Inflammatory macrophage treated with lipopolysaccharide for 1 hour (primary cell): ENCODE measurements at places on chromosomes 6 and 20.

DNA sequence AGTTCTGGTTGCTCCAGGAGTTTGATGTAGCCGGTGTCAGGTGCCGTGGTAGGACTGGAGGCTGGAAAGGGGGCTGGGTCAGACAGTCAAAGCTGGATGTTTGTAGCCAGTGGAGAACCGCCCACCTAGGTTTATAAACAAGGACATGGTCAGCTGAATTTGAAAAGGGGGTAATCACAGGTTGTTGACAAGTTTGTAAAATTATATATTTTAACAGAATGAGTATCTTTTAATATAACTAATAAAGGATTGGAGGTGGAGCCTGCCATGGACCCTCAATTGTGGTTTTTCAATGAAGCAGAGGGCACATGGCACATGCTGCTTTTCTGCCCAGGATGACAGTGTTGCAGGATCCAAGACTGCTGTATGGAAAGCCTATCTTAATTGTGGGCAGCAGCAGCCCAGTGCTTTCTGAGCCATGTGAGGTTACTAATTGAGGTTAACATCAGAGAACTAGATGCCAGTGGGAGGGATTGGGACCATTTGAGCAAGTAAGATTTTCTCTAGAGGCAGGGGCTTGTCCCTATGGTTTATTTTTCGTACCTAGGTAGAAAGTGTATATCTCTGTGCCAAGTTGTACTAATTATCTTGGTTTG is 9.7 kb downstream of the HECA start:
- no peak for DNase-seq

GRCh38 chr6:134888316-134888715 is 61.6 kb downstream of the ALDH8A1 start:
- no peak for DNase-seq

DNA sequence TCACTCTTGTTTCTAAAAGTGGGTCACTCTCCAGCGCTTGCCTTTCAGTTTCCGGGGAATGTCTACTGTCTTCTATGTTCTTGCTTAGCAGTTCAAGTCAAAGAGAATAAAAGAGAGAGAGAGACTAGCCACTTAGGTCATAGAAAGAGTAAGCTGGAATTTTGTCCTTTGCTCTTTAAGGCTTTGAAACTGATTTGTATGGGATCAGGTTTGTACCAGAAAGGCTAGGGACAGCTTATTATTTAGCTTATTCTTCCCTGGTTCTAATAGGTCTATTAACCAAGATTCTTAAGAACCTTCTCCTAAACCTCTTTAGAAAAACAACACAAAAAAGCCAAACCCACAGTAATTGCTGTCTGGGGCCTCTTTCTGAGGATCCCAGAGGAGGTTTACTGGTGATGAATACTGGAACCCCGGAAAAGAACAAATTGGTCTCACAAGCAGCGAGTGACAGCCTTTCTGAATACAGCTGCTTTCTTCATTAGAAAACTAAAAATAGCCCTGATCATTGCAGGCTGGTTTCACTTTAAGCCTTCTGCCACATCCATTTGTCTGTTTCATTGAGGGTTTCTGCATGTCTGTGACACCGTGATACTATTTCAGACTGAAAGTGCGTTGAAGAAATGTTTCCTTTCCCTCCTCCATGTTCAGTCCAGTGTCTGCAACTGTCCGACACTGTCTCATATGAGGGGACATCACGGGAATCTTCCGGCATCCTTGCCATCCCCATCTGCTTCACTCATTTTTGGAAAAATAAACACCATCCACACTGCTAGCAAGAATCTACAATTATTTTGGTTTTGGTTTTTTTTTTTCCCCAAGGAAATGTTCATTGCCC is 75.1 kb upstream of the ATXN1 start:
- no peak for DNase-seq

- no peak for DNase-seq
Measured at GRCh38 chr20:40547483-40548091, 141.4 kb downstream of the MAFB start.

DNA sequence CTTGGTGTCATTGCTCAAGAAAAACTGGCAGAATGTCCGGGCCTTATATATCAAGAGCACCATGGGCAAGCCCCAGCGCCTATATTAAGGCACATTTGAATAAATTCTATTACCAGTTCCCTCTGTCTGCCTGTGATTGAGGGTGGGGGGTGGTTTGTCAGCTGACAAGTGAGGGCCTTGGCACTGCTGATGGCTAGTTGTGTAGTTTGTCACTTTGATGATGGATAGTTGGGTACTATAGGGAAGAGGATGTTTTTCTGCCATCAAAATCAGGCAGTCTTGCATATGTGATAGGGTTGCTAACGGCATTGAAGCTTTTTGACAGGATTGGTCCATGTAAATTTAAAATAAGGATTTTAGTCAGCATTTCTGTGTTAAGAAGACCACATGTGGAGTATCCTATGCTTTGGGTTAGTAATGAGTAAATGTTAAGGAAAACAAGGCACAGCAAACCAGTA is 2.5 kb downstream of the RPL10A start:
- no peak for DNase-seq

- no peak for DNase-seq
Measured at GRCh38 chr6:71395731-71396409, 107.3 kb downstream of the OGFRL1 start.

DNA sequence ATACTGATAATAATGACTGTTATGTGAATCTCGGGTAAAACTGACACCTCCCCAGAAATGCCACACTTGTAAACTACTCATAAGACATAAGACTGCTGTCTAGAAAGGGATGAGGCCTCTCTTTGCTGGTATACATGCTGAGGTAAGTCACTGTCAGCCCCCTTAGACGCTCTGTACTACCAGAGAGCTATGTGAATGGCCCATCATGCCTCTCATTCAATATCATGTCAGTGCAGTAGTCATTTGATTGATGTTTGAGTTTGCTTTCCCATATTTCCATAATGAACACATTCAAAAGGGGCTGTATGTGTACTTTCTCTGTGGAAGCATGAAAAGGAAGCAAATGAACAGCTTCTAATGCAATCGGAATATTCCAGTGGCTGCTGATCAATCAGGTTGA is 119.4 kb upstream of the AGPAT4 start:
- no peak for DNase-seq

- DNase-seq = no peak
Measured at GRCh38 chr6:56868687-56869086, 86.2 kb upstream of the BEND6 start.

- no peak for DNase-seq
Measured at GRCh38 chr6:28980137-28980851, 24.8 kb downstream of the ZNF311 start.

DNA sequence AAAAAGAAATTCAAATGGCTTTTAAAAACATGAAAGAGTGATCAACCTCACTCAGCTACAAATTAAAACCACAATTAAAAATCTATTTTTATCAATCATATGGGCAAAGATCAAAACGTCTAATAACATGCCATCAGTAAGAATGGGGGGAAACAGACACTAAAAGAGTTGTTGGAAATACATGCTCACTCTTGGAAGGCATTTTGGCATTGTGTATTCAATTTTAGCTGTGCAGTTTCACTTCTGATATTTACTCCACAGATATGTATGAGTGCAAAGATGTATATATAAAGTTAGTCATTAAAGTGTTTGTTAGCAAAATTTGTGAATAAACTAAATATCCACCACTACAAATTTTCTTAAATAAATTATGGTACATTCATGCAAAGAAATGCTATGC is 112.3 kb upstream of the TOP1 start:
- DNase-seq = no peak

- no peak for DNase-seq
Measured at GRCh38 chr6:138089325-138089724, 17.9 kb downstream of the PERP start.

GRCh38 chr6:158405933-158406332 is 93.7 kb downstream of the TULP4 start:
- no peak for DNase-seq

GRCh38 chr6:34638834-34639736 is 57.5 kb downstream of the ILRUN start:
- DNase-seq = no peak

DNA sequence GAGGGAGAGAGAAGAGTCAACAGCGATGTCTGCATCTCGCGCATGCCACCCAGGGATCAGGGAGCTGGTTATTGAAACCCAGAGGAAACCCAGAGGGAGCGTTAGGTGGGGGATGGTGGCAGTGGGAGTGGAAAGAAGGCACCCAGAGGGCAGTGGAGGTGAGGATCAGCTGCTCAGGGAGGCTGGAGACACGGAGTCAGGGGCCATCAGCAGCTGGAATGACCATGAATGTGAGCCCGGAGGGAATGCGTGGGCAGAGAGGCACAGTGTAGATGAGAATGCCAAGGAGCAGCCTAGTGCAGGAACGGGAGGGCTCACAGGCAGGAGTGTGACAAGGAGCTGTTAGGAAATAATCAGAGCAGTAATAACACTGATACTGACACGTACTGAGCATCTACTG is 36.2 kb downstream of the RSPO4 start:
- DNase-seq = no peak

GRCh38 chr6:32215617-32216016 is 8.2 kb downstream of the NOTCH4 start:
- DNase-seq = no peak

- DNase-seq = no peak
Measured at GRCh38 chr6:57262901-57263694, 41.0 kb upstream of the RAB23 start.

DNA sequence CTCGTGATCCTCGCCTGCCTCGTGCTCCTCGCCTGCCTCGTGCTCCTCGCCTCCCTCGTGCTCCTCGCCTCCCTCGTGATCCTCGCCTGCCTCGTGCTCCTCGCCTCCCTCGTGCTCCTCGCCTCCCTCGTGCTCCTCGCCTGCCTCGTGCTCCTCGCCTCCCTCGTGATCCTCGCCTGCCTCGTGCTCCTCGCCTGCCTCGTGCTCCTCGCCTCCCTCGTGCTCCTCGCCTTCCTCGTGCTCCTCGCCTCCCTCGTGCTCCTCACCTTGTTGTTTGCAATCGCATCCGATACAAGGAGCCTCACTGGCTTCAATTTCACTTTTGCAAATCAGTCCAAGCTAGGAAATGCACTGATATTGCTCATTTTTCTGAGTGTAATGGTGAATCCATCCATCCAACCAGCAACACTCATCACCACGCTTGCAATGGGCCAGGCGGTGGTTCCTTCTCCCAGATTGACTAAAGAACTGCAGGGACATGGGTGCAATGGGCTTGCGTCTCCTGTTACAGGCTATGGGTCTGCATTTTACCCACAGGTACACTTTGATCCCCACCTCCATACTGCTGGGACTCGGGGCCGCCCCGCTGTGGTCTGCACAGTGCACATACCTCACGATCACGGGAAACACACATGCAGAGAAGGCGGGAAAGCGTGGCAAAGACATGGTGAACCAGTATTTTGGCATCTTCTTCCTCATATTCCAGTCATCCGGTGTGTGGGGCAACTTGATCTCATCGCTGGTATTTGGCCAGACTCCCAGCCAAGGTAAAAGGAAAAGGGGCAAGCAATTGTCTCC is 4.6 kb downstream of the UNC93A start:
- DNase-seq = no peak

DNA sequence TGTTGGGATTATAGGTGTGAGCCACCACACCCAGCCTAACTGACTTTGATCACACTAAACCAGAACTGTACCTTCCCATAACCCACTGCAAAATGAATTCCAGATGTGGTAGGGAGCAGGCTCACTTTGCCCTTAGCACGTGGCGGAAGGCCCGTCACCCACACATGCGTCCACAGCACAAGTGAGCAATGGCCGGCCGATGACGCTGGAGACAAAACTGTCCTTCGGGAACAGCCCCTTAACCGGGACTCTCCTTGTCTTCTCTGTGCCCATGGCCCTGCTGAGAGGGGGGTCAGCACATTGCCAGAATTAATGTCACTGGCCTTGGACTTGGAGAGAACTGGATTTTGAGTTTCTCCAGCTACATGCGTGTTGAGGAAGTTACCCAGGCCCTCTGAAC is 107.2 kb downstream of the TOX2 start:
- DNase-seq = no peak

GRCh38 chr6:110689275-110689935 is 125.9 kb downstream of the CDK19 start:
- no peak for DNase-seq

DNA sequence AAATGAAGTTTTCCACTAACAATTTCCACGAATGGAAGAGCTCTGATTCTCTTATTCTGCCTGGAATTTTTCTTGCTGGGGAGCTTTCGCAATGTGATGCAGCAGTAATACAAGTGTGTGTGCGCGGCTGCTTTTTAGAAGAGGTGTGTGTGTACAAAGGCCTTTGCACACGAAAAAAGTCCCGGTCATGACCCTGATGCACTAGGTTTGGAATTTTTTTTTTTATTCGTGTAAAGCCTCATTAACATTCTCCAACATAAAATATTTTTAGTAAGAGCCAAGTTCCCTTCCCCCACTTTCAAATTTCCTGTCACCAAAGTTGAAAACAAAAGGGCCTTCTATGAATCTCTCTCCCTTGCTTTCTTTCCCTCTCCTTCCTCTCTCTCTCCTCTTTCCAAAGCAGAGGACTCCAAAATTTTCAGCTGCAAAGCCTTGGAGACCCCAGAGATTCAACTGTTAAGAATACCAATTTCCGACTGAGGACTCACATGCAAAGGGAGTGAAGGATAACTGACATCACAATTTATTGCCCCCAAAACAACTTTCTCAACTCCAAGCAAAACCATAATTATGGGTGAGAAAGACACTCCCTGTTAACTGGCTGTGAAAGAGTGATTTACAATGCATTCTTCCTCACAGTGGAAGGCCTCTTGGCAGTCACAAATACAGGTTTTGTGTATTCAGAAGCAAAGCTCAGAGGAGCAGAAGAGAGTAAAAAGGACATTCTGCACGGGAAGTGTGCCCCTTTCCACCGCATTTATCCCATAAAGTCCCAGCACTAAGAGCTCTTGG is 421.2 kb upstream of the JARID2 start:
- no peak for DNase-seq

DNA sequence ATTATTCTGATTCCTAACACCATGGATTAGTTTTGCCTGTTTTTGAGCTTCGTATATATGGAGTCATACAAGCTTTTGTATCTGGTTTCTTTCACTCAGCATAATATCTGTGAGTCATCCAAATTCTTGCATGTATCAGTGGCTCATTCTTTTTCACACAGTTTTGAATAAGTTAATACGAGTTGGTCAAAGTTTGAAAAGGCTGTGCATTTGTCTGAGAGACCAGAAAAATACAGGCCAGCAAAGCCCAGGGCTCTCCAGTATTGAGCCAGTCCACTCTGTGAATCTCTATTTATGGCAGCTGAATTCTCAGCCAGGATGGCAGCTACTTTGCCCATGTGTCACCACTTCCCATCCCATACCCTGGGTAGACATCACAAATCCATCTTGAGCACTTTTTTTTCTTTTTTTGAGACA is 7.2 kb upstream of the CHMP4B start:
- no peak for DNase-seq

GRCh38 chr20:2128542-2128941 is 26.9 kb downstream of the STK35 start:
- no peak for DNase-seq

GRCh38 chr6:145731447-145731846 is 3.9 kb downstream of the EPM2A start:
- DNase-seq = no peak

DNA sequence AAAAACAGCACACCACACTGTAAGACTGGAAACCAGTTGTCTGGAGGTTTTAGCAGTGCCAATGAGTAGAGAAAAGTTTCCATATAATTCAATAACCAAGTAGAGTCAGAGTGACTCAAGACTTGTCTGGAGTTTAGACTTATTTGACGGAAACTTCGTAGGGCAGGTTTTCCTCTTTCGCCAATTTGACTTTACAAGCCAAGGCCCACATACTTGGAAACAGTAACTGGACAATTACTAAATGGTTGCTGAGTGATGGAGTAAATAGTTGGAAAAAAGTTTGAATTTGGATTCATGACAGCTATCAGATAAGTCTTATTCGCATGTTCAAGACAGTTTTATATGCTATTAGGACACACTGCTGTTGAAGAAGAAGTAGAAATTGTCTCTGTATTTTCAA is 48.1 kb upstream of the CTAGE9 start:
- DNase-seq = no peak
